Stimulated activated CD8-positive, alpha-beta memory T cell treated with anti-CD3 and anti-CD28 coated beads, Interleukin-4, amount 100 ng/mL, for 1 hour (primary cell): ENCODE measurements at places on chromosomes 12 and 14.

DNA sequence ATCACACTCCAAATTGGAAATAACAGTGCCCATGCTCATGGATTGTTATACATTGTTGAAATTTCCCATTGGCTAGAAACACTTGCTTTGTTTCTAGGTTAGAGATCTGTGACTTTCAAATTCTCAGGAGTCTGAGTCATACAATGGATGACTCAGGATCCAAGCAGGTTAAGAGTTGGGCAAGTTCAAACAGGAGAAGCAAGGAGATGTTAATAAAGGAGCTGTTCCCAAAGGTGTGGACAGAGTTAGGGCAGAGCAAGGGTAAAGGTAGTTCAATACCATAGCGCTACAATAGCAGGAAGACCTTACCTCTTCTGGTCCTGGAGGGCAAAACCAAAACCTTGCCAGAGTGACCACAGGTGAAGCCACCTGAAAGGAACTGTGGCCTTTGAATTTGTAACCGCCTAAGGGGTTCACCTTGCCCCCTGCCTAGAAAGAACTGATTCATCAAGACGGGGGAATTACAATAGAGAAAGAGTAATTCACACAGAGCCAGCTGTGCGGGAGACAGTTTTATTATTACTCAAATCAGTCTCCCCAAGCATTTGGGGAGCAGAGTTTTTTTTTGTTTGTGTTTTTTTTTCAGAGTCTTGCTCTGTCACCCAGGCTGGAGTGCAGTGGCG, 4.2 kb upstream of the AMN1 start:
- DNase-seq = no peak

DNA sequence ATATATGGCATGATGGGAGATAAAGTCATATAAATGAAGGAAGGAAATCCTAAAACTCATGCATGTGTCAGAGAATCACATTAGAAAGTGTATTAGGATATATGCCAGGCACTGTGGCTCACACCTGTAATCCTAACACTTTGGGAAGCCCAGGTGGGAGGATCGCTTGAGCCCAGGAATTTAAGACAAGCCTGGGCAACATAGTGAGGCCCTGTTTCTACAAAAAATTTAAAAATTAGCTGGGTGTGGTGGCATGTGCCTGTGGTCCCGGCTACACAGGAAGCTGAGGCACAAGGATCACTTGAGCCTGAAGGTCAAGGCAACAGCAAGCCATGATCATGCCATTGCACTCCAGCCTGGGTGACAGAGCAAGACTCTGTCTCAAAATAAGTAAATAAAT, 130.3 kb upstream of the ARID2 start:
- no peak for DNase-seq

GRCh38 chr14:24425704-24426103, 3.8 kb downstream of the CBLN3 start:
- no peak for DNase-seq

- no peak for DNase-seq
These were observed 3.6 kb downstream of the PAPLN start for GRCh38 chr14:73240816-73241480.

DNA sequence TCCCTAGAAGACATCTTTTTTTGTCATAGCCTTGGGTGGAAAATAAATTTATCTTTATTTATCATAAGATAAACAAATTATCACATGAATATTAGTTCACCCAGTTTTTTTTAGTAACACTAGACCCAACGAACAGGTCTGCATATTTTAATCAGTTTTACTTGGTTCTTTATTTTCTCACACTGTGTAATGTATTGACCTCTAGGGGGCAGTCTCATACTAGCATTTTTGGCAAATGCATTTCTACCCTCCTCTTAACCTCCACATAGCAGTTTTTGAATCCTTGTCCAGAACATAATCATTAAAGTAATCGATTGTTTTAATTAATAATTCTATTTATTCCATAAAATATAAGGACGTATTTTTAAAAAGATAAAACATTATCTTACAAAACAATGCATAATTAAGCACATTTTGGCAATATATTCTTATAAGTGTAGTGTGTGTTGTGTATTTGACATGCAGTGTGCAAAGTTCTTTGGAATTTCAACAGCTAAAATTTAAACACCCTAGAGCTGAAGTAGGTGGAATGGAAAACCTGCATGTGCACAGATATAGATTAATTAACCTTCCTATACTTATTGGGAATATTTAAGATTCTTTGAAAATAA, 31.6 kb upstream of the PTPRQ start:
- no peak for DNase-seq

DNA sequence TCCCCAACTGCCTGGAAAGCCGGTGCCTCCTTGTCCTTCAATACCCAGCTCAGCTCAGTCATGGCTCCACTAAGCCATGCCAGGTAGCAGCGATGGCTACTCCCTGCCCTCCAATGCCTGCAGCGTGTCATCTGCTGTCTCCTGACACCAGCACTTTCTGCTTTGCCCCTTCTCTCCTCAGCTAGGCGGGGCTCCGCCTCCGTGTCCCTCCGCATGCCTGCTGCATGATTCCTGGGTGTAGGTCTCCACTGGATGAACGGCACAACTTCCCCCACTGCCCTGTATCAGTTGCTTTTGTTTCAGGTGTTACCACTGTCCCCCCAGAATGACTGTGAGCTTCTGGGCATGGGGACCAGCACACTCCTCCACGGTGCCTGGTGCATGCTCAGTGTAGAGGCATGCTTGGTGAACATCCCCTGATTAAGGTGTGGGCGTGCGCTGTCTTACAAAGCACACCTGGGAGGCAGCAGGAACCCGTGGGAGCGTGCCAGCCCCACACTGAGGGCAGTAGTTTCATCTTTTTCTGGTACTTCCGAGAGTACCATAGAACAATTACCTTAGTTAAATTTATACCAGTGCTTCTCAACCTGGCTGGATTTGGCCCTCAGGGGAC, 179.4 kb upstream of the PRMT8 start:
- DNase-seq = no peak

- no peak for DNase-seq
These were observed 54.6 kb upstream of the USP44 start for GRCh38 chr12:95605875-95606274.

- no peak for DNase-seq
These were observed 4.9 kb downstream of the WSB2 start for GRCh38 chr12:118055865-118056773.
